Esophagus squamous epithelium (tissue), 5 donors: ENCODE measurements at places on chromosomes 16 and 17.

DNA sequence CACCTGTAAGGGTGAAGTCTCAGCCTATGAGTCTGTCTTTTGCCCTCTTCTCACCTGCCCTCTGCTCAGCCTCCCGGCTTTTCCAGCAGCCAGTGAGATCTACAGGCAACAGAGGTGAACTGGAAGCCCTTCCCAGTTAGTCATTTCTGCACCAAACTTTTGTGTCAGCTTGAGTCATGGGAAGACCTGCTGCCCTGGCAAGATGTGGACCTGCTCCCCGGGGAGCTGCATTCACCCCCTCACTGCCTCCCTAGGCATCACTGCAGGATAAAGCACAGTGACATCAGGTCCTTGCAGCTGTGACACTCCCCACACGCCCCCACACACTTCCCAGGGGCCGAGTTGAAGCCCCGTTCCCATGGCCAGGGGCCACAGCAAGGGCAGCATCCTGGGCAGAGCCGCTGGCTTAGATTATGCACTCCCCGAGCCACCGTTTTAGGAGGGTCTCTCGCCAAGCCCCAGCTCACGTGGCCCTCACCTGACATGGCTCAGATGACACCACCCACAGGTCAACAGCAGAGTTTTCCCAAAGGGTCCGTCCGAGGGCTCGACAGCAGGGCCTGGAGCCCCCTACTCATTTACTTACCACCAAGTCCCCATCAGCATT, 6.5 kb upstream of the ABR start:
- no peak for DNase-seq

GRCh38 chr16:83623091-83623730, 184.6 kb upstream of the HSBP1 start:
- no peak for DNase-seq

- no peak for DNase-seq
Measured at GRCh38 chr16:67400901-67401300, 7.6 kb upstream of the TPPP3 start.

DNA sequence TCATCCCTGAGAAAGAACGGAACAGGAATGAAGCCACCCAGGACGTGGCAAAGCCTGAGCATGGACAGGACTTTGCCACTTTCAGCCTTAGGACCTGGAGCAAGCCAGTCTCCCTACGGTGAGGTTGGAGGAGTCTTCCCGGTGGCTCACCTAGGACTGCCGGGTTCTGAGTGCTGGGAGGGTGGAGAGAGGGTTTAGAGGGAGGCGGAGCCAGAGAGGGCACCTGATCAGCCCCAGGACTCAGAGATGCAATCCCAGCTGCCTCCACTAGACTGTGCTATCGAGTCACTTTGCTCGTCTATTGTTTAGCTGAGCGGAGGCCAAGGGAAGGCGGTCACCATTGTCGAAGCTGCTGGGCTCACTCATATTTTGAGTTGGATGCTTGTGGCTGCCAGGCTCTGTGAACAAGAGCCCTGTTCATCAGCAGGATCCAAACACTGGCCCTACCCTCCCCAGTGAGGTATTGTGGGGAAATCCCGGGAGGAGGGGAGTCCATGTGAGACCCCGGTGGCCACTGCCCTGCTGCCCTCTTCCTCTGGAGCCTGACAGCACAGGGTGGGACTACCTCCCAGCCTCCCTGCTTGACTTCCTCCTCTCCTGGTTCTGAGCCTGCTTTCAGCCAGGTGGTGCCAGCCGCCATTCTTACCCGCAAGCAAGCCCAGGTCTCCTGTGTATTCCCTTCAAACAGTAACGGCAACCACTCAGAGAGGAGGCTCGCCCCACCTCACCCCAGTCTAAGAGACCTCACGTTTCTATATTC, 7.0 kb downstream of the KRT14 start:
- no peak for DNase-seq

DNA sequence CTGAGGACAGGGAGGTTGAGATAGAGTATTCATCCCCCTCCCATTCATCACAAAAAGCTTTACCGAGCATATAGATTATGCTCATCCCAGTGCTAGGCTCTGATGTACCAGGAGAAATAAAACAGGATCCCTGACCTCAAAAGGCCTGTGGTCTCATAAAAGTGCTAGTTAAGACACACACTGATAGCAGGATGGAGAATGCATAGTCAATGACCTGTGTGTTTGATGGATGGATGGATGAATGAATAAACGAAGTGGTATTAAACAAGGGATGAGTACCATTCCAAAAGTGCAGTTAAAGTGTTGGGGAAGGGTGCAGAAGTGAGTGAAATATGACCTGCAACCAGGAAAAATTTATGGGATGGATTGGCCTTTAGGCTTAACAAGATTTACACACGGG, 133.9 kb upstream of the NUDT7 start:
- DNase-seq = no peak

- DNase-seq = no peak
Measured at GRCh38 chr17:81650951-81651350, 5.4 kb downstream of the PDE6G start.

- no peak for DNase-seq
Measured at GRCh38 chr17:39700148-39700987, 504 bp downstream of the ERBB2 start.

DNA sequence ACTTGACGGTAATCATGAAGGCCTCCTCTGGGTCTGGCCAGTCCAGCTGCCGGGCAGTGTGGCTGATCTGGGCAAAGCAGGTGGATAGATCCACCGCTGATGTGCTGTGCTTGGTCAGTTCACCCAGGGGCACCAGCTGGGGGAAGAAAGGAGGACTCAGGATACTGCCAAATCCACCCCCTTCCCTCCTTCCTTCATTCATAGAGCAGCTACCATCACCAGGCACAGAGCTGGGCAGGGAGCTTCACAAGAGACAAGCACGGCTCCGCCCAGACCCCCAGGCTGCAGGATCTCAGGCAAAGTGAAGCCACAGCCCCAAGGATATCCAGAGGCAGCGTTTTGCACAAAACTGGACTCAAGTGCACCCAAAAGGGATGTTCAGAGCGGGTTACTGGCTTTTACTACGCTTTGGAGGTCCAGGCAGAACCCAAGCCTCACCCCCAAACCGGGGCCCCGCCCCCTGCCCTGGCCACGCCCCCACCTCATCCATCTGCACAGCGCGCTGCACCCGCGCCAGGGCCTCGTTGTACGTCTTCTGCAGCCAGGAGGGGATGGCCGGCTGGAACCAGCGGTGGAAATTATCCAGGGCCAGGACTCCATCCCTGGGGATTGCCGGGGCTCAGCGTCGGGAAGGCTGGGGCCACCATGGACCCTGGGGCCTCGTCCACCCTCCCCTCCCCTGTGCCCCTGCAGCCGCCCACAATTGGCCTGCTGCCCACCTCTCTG, 9.1 kb downstream of the UNC13D start:
- no peak for DNase-seq

DNA sequence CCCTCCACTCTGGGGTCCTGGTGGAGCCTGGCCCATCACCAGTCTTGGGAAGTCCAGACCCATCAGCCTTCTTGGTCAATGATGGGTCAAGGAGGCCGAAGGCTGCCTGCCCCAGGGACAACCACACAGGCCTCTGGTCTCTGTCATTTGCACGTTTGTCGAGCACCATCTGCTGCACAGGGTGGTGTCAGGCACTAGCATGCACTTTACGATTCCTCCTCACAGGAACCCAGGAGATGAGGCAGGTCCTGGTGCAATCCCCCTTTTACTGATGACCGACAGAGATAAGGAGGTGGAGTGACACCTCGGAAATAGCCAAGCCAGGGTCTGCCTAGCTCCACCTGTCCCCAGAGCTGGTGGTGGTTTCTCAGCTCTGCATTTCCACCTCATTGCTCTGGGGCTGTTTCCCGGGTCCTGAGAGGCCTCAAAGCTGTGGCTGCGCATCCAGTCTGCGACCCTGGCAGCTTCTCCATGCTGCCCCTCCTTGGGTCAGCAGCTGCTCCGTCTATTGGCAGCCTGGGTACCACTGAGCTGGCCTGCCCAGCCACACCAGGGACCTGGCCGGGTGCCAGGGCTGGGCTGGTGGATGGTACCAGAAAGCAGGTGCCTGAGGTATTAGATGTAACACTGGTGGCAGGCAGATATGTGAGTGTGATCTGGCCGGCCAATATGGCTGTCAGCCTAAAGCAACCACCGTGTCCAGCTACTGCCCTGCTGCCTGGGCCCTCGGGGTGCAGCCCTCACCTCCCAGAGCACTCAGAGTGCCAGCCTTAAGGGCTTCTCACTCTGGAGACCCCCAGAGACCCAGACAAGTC, 10.0 kb downstream of the MMP15 start:
- no peak for DNase-seq

DNA sequence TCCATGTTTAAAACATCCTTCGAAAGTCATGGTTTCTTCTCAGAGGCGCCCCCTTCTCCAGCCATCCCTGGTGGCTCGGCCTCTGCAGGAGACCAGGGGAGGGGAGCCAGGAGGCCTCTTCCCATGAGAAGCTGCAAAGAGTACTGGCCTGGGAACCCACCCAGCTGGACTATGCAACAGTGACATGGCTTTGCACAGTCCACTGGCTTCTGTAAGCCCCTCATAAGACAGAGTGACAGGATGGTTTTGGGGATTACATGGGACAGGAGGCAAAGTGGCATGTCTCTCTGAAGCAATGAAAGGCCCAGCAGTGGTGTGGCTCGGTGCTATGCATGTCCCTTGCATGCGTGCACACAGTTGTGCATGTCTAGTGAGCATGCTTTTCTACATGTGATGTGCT, 99.5 kb downstream of the C16orf78 start:
- DNase-seq = no peak

- no peak for DNase-seq
Measured at GRCh38 chr16:64406770-64407181, 715.1 kb downstream of the CDH11 start.

DNA sequence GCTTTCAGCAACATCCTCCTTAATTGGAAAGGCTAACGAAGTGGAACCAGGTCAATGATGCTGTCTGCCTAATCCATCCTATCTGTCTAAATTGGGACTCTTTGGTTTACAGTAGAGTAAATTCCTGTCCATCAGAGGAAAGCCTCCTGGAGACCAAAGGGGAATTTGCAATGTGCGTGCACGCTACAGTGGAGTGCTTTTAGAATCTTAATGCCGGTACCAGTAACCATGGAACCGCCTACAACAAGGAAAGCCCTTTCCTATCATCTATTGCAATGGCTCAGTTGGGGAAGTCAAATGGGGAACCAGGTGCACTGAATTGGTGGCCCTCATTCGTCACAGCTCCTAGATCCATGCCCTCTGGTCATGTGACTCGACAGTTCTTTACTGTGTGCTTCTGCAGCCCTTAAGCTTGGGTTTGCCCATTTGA, 110.1 kb downstream of the XYLT1 start:
- DNase-seq = no peak

GRCh38 chr17:47297661-47298400, 25.9 kb upstream of the EFCAB13 start:
- no peak for DNase-seq

GRCh38 chr16:49478616-49479015, 105.0 kb downstream of the C16orf78 start:
- no peak for DNase-seq

DNA sequence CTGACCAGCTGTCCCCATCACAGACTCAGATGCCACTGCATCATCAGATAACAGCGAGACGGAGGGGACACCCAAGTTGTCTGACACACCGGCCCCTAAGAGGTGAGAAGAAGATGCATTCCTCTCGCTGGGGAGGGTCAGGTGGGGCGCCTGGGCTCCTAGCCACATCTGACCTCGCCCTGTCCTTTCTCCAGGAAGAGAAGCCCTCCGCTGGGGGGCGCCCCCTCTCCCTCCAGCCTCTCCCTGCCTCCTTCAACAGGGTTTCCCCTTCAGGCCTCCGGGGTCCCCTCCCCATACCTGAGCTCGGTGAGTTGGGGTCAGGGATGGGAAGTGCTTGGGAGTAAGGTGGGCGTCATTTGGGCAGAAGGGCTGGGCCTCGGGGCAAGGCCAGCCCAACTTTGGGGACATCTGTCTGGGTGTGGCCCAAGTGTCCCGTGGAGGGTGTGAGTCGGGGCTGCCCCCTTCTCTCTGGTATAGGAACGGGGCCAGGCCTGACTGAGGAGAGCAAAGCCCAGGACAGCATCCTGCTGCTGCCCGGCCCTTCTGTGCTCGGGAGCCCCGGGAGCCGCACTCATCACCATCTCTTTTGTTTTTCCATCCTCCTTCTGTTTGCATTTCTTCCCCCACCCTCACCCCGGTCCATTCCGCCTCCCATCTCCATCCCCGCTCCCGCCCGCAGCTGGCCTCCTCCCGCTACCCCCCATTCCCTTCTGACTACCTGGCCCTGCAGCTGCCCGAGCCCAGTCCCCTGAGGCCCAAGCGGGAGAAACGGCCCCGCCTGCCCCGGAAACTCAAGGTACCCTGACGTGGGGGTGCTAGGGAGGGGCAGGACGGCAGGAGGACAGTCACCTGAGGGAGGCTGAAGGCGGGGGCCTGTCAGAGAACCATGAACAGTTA, 4.9 kb downstream of the INO80E start:
- no peak for DNase-seq

DNA sequence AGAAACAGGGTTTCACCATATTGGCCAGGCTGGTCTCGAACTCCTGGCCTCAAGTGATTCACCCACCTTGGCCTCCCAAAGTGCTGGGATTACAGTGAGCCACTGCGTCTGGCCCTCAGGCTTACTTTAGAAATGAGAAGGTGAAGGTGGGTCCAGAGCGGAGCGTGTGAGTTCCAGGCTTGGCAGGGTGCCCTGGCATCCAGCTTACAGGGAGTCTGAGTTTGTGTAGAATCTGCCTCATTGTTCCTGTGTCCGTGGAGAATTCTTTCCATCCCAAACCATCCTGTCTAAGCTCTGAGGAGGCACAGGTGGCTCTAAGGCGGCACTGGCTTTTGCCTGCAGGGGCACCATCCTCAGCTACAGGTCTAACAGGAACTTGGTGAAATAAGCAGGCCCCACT, 50.6 kb downstream of the RAB11FIP3 start:
- DNase-seq = no peak

DNA sequence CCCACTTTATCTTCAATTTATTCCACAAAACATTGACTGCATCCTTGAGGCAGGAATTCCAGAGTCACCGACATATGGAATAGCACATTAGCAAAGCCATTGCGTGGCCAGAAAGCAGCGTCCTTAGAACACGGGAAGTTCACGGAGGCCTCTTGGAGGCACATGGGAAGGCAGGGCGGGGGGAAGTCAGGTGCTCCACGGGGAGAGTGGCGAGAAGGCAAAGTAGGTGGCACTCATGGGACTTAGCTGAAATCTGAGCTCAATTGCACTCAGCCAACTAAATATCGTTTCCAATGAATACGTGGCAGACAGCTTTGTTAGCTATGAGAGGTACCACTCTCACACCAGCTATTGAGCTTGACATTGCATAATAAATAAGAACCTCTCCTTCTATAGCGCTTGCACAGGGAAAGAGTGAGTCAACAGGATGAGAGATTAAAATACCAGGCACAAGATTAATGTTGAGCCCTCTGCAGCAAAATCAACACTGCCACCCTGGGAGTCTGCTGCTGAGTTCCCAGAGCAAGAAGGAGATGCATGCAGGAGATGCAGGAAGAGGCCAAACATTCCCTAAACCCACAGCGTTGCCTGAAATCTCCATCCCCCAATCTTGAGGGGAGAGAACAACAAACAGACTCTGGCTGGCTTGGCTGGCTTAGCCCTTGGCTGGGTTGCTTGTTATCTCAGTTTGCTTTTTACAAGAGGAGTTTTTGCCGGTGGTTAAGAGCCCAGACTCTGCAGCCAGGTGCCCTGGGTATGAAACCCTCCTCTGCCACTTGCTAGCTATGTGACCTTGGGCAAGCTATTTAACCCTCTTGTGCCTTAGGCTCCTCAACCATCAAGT, 28.8 kb downstream of the ABCC12 start:
- no peak for DNase-seq
